ENCODE measurements at places on chromosomes 6 and 20.

GRCh38 chr20:41141153-41141815, 3.9 kb downstream of the PLCG1 start:
- DNase-seq = no peak

DNA sequence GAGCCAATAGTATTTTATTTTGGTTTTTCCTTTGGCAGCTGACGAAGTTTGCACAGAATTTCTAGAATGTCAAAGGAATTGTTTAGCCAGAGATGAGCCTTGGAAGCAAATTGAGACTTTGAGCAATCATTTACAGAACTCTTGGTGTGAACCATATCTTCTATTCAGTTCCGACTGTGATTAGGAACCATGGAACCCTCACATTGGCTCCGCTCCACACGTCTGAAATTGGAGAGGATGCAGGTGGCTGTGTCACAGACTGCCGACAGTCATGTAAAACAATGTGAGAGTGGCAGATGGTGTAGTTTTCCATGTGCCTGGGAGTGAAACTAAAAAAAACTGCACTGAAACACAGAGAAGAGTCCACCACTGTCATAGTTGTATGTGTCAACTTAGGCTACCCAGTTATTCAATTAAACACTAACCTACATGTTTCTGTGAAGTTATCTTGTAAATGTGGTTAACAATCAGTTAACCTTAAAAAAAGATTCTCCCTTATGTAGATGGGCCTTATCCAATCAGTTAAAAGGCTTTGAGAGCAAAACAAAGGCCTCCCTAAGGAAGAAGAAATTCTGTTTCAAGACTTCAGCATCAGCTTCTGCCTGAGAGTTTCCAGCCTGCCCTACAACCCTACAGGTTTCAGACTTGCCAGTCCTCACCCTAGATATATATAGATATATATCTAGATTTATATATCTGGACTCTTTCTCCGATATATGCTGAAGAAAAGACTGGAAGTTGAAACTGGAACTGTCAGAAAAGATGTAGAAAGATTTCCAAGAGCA, 3.3 kb upstream of the HMGN4 start:
- peak; percentile 57 for DNase-seq

DNA sequence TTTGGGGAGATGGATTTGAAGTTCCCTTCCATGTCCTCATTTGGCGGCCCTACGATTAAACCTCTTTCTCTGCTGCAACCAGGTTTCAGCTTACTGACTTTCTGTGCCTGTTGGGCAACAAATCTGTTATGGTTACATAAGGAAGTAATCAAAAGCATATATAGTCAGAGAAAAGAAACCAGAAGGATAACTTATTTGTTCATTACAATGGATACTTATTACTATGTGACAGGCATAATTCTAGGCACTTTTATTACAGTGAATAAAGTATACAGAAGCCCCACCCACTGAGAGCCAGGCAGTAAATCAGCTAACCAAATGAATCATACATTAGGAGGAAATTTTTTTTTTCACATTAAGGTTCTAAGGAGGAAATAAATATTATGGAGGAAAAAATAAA, 9.6 kb upstream of the TRIM31 start:
- DNase-seq = no peak

DNA sequence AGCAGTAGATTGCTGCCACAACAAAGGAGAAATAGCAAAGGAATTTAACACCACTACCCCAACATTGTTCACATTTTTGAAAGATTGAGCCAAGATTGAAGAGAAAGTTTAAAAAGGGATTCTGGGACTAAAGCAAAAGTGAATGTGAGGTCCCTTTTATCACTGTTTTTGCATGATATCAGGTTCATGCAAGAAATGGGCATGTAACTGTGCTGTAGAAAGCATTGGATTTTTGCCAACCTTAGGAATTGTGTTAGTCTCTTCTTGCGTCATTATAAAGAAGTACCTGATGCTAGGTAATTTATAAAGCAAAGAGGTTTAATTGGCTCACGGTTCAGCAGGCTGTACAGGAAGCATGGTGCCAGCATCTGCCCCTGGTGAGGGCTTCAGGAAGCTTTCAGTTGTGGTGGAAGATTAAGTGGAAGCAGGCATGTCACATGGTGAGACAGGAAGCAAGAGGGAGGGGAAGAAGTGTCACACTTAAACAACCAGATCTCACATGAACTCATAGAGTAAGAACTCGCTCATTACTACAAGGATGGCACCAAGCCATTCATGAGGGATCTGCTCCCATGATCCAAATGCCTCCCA, 4.6 kb upstream of the GJB7 start:
- no peak for DNase-seq

DNA sequence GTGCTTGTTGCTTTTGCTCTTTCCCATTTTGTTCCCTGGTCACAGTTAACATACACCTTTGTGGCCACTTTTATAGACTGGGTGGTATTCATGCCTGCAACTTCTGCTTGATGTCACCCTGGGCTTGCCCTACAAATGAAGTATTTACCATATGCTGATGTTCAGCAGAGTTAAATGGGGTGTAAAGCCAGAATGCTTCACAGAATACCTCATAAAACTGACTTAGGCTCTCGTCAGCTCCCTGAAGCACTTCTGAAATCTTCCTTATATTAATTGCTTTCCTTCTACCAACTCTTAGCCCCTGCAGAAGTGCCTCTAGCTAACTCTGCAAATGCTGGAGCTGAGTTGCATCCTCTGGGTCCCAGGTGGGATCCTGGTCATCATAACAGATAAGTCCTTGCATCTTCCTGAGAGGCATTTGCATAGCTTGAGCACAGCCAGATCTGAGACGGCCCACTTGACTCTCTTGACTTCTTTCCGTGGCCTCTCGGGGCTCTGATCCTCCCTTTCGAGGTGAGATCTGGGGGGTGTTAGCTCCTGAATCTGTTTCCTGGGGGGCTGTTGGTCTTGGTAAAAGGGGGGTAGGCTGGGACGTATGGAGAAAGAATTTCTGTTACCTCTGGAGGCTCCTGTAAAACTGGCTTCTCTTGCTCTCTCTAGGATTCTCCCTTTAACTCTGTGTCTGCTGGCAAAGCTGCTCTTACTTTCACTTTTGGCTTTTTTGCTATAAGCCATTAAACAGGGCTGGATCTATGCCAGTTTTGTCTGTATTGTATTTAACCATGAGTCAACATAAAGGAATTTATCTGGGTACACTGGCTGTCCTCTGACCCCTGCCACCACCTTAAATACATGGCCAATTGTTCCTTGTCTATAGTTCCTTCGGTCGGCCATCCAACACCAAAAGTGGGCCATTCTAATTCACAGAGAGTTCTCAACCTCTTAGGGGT, 223.0 kb upstream of the SYNCRIP start:
- peak; percentile 8 for DNase-seq

- DNase-seq = no peak
These were observed 120.8 kb upstream of the RAB32 start for GRCh38 chr6:146422789-146423375.

All from NAMALWA (cell line).